Activated CD4-positive, alpha-beta T cell treated with anti-CD3 and anti-CD28 coated beads, Interleukin-2, amount 50 U/mL, for 4 hours (primary cell): ENCODE measurements at places on chromosomes 5 and 9.
A peak's percentile ranks its signal among the peaks of the same experiment; 100 is the strongest.

DNA sequence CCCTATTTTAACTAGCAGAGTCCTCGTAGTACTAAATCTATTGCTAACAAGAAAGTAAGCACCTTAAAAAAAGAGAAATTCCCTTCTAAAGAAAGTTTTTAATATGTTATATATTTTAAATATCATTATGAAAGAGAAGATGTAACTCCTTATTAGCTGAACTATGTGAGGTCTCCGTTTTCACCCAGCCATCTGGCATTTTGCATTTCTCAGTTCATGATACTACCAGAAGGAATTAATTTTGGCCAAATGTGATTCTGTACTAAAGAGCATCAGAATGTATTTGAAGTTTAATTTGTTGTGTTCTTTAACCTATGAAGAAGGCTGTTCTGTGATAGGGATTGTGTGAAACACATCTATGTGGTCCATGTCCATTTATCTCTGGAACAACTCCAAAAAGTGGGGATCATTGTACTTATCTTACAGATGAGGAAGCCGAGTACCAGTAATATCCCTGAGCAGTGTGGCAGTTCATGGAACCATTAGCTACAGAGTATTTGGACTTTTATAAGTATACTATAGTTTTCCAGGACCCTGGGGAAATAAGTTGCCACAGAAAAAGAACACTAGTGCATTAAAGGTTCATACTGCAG is 29.8 kb downstream of the TNFAIP8 start:
- DNase-seq, result no peak

GRCh38 chr5:143882520-143882919 is 70.6 kb downstream of the HMHB1 start:
- DNase-seq, result no peak

DNA sequence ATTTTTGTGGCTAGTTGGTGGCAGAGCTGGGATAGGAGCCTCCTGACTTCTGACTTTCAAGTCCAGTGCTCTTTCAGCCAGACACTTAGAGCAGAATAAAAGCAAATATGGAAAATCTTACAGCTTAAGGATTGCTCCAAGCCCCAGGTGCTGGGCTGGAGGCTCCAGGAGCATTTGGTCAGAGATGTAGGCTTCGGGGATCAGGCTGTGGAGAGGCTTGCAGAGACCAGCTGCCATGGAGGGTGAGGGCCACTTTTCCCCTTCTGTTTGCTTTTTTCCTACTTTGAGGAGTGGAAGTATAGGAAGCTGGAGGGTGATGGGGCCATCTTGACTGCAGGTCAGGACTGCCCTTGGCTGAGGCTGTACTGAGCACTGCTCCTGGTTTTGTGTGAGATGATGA is 58.9 kb downstream of the RGS3 start:
- no peak for DNase-seq

DNA sequence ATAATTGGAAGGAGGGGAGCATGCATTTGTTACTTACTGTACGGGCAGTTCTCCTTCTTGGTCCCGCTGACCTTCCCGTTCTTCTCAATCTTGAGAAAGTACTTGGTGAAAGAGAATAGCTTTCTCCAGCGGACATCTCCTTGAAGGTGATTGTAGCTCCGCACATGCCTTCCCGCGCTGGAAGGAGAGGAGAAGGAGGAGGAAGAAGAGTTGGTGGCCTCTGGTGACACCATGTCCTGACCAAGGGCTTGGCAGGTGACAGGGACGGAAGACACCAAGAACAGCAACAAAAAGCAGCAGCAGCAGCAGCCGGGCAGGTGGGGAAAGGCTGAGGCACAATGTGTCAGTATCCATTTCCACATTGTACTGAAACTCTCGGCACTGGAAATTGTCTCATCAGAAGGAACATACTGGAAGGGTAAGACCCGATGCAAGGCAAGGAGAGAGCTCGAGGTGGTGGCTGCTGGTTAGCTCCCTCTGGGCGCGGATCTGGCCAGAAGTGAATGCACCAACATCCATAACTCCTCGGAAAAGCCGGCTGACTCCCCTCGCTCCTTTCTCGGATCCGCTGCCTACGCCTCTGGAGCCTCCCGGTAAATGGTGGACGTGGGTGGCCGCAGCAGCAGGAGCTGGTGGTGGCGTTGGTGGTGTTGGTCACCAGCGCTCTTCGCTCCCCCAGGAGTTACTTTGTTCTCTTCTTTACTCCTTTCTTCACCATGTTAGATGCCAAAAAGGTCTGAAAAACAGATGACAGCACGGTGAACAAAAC is 715 bp downstream of the FGF10 start:
- DNase-seq, result no peak

GRCh38 chr5:17088051-17088450 is 129.4 kb upstream of the BASP1 start:
- DNase-seq, result no peak

DNA sequence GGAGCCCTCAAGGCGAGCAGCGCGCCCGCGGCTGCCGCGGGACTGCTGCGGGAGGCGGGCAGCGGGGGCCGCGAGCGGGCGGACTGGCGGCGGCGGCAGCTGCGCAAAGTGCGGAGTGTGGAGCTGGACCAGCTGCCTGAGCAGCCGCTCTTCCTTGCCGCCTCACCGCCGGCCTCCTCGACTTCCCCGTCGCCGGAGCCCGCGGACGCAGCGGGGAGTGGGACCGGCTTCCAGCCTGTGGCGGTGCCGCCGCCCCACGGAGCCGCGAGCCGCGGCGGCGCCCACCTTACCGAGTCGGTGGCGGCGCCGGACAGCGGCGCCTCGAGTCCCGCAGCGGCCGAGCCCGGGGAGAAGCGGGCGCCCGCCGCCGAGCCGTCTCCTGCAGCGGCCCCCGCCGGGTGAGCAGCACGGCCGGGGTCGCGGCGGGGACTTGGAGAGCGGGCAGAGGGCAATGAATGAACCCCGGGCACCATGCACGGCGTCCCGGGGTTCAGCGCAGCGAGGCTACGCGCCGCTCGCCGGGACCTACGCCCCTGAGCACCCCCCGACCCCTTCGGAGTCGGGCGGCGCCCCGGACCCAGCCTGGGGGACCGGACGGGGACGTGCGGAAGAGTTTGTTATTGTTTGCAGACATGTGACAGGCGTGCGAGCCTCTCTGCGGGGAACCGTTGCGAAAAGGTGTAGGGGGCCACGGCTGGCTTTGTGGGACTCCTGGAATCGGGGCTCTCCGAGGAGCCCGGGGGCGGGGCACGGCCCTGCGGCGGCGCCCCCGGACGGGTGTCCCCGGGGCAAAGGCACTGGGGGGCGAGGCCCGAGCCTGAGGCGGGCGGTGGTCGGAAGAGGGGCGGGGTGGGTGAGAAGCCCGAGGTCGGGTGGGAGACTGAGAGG is 553 bp downstream of the MAP3K1 start:
- peak; percentile 15 for DNase-seq
